ENCODE measurements at places on chromosomes 7 and 10.
A peak's percentile ranks its signal among the peaks of the same experiment; 100 is the strongest.

DNA sequence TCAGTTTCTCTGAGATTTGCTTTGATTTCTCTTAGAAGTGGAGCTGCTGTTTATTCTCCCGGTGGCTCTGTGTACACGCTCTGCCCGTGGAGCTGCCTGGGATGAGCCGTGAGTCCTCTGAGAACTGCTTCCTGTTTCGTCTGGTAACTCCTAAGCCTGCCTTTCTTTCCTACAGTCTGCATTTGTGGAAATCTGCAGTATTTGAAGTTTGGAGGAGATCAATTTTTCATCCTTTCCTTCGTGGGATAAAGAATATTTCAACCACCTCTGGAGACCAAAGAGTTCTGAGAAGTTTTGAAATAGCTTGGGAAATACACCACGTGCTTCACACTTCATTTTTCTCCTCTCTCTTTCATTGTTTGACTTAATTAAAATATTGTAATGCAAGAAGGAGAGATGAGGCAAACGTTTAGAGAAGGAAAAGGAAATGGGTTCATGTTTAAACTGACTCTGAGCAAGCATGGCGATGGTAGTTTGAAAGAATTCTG lies 311.9 kb downstream of the LRMDA start:
- DNase-seq: no peak

DNA sequence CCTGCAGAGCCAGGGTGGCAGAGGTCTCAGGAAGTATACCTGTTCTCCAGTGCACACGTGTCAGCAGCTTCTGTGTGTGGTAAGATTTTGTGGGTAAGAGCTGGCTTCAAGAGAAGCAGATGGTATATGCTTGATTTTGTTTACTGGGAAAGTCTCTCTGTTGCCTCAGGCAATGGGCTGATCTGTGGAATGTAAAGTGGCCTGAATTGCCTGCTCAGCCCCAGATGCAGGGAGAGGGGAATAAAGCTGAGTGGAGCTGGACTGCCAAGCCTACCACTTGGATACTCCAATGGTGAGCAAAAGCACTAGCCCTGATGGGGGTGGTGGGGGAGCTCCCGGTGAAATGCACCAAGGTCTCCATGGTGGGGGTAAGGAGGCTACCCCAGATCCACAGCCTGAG lies 156.1 kb downstream of the WDR11 start:
- DNase-seq: no peak

DNA sequence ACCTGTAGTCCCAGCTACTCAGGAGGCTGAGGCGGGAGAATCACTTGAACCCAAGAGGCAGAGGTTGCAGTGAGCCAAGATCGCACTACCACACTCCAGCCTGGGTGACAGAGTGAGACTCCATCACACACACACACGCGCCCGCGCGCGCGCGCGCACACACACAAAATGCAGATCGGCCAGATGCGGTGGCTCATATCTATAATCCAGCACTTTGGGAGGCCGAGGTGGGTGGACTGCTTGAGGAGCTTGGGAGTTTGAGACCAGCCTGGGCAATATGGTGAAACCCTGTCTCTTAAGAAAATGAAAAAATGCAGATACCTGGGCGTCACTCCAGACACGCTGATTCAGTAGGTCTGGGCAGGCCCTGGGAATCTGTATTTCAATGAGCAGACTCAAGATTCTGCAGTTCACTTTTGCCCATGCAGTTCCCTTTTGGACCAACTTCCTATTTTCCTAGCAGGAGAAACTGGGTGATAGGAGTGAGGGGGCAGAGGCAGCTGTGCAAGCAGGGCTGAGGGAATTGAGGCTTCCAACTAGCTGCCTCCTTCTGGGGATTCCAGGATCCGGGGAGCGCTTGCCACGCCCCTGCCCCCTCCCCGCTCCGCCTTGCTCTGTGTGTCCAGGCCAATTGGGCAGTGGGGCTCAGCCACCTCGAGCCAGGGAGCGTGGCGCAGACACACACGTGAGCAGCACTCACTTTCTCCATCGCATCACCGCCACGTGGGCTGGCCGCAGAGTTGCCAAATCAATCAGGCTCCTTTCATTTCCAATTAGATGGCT lies 173.6 kb downstream of the SH3PXD2A start:
- no peak for DNase-seq

- no peak for DNase-seq
Observed at GRCh38 chr10:93435621-93436397, 46.3 kb downstream of the MYOF start.

DNA sequence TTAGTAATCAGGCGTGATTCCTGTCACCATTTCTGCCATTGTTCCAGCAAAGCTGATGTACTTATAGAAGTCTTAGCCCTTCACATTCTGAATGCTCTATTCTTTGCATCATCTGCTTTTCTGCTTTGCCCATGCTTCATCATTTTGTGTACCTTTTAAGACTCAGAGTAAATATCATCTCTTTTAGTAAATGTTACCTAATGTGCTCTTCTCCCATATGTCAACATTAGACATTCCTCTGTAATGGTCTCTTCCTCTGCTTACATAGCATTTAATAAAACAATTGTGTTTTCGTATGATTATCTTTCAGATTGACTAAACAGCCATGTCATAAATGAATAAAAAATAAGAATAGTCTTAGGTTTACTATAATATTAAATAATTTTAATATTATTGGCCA lies 719.6 kb upstream of the GRM3 start:
- DNase-seq: no peak

GRCh38 chr7:1768832-1769231 lies 98.8 kb downstream of the ELFN1 start:
- DNase-seq: peak; percentile 52

- no peak for DNase-seq
Observed at GRCh38 chr10:72480861-72481260, 126.1 kb upstream of the DNAJB12 start.

Measured in NAMALWA (cell line).